Mammary epithelial cell (primary cell): ENCODE measurements at places on chromosomes 6 and 20. TPM values are rescaled to one million over a fixed set of nuclear protein-coding genes. Genes with fewer than 3 reads are reported as not detected.

Gene FRK
- total RNA-seq: 6.2 TPM

Gene XKR7
- not detected in 2 replicates for total RNA-seq

Gene DOK5
- total RNA-seq: not detected in 2 replicates

DNA sequence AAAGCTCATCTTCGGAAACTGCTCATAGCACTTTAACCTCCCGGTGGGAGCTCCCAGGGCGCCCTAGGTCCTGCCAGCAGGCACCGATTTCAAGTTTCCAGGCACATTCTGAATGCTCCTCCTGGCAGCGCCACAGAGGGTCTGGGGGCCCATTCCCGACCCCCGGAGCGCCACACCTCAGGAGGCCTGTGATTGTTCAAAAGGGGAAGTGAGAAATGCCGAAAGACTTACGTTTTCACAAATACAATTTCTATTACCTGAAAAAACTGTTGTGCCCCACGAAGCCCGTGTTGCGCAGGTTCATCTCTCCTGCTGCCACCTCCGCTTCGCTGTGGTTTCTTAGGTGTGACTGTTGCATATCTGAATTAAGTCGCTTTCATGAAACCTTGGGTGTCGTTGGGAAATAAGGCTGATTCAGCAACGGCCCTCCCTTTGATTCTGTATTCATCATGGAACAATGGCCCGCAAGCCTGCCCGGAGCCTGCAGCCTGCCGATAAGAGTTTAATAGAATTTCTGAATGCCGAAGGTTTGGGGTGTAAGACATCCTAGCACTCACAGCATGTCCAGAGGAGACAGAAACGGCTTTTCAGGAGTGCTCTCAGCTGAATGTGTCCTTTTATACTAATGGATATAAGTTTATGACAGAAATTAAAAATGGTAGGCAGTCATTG is 1.9 kb upstream of the MYT1 start:
- no peak for DNase-seq

DNA sequence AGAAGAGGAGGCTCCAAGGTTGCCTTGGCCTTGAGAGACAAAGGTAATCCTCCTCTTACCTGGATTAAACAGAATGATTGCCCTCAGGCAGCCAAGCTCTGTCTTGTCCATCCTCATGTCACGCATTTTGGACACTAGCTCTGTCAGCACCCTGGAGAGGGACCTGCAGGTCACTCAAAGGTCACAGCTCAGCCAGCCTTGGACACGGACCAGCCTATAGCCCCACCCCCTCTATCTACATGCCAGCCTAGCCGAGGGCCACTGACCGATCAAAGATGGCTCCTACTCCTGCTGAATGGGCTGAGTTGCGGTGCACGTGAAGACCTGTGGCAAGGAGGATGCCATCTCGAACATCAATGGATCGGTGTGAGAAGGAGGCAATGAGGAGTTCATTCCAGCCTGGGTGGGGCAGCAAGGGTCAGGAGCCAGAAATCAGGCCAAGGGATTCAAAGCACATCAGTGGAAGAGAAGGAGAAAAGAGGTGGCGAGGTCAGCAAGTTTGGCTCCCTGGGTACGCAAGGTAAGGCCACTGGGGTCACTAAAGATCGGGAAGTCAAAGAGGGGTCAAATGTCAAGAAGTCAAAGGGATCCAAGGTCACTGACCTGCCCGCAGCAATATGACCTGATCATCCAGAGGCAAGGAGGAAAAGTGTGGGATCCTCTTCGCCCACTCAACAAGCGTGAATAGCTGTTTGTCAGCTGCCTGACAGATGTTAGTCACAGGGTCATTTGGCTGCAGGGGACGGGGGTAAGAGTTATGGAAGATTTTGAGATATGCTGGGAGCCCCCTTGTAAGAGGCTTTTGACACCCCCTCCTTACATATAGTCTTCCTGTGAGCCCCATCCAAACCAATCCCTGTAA is 3.3 kb upstream of the COL11A2 start:
- DNase-seq: no peak

- DNase-seq: no peak
Measured at GRCh38 chr20:12786276-12786675, 222.5 kb upstream of the SPTLC3 start.
